ENCODE measurements at places on chromosomes 5 and 9.

GRCh38 chr9:110947491-110948044 is 90.7 kb downstream of the LPAR1 start:
- DNase-seq = no peak

DNA sequence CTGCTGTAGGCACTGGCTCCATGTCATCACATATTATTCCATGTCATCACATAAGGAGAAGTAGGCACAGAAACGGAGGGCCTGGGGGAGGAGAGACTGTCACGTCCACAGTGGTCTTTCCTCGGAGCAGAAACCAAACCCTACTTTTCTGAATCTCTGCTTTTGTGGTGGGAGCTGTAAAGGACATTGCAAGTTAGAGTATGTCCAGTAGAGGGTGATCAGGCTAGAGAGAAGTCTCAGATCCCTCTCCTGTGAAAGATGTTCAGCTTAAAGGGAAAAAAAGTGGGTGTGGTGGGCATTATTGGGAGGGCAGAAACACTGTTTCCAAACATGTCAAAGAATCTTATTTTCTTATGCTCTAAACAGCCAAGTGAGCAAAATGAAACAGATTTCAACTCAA is 19.4 kb upstream of the FBP2 start:
- no peak for DNase-seq

DNA sequence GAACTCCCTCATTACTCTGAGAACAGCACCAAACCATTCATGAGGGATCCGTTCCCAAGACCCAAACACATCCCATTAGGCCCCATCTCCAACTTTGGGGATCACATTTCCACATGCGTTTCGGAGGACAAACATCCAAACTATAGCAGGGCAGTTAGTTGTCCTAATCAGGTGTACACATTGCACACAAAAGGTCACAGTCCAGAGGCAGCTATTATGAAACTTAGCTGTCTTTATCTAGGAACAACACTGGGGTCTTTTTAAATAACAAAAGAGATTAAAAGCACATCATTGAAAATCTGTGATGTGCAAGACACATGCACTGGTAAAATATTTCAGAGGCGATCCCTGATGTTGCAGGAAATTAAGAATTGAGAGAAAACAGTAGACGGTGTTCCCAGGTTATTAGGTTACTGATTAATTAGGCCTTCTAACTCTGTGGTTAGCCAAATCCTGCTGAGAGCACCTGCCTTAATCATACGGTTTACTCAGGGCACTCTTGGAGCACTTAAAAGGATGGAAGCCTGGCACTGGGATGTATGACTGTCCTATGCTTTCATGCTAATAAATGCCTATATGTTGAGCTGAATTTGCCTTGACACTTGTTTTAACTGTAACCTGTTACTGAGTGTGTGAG is 1574.5 kb upstream of the WWC1 start:
- DNase-seq = peak; percentile 28

GRCh38 chr5:150700246-150700593 is 642 bp downstream of the RBM22 start:
- DNase-seq = no peak

DNA sequence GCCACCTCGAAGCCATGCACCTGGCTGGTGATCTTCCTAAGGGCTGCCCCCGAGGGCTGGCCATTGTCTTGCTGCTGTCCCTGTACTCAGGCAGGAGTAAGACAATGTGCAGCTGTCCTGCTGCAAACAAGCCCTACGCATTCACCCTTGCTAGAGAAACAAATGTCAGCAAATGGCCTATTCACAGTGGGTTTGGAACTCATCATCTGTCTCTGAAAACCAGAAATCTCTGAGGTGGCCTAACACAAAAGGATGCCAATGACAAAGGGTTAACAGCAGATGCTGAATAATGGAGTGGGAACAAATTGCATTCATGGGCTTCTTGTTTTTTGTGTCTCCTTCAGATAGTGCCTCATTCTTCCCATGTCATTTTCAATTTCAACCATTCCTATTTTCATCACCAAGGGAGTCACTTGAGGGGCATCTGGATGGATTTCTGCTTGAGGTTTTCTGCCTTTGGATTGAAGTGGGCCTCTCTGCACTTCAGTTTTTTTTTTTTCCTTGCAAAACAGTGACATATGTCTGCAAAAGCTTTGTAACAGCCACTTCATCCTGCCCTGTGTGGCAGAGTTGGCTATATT is 261.6 kb upstream of the VLDLR start:
- peak; percentile 14 for DNase-seq

DNA sequence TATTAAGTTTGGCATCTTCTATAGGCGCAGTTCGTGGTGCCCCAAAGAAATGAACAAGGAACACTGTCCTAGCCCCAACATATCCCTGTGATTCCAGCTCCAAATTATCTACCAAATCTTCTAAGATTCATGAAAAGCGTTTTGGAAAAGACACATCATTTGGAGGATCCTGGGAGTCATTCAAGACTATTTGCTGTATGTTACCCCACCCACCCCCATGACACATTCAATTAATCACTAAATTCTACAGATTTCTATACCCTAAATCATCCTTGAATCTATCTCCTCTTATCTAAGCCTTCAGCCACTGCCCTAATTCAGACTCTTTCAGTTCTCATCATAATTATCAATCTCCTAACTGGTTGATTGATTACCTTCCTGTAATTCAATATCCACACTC is 5.5 kb upstream of the RUSC2 start:
- no peak for DNase-seq

- no peak for DNase-seq
These were observed 8.9 kb downstream of the SLC9A3 start for GRCh38 chr5:515273-515836.

GRCh38 chr5:36438765-36439561 is 137.3 kb upstream of the RANBP3L start:
- DNase-seq = no peak

GRCh38 chr5:151596828-151597539 is 5.9 kb upstream of the FAT2 start:
- no peak for DNase-seq

DNA sequence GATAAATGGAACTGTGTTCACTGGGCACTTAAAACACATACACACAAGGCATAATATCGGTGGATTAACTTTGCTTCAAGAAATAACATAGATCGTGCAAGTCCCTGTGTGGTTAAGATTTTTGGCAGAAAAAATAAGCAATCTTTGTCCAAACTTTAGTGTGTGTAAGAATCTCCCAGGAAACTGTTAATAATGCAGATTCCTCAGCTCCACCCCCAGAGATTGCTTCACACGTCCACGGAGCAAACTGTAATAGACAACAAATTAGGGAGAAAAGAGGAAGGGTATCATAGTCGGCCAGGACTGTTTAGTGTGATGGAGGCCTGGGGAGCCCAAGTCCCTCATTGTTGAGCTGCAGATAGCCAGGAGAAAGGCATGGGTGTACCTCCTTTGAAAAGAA is 84.8 kb downstream of the PJA2 start:
- DNase-seq = no peak

- no peak for DNase-seq
These were observed 61.8 kb downstream of the PRKACG start for GRCh38 chr9:68951879-68952659.

DNA sequence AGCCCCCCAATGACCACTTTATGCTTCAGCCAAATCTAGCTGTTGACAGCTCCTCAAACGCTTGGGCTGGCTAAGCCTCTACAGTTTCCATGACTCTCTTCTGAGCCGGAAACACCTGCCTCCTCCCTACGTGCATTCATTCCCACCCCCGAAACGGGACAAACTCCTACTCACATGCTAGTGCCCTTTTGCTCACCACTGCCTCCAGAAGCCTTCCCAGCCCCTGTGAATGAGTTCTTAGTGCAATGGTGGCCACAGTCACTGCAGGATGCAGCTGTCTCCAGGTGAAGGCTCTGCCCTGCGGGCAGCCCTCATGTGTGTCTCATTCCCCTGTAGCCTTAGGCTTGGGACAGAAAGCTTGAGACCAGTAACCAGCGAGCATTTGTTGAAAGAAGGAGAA is 68.8 kb upstream of the DAB2IP start:
- DNase-seq = no peak

- no peak for DNase-seq
These were observed 62.8 kb upstream of the TBC1D2 start for GRCh38 chr9:98318041-98318790.

- DNase-seq = no peak
These were observed 79.6 kb upstream of the RNU6ATAC start for GRCh38 chr9:134243778-134244467.

GRCh38 chr5:9176641-9177040 is 369.2 kb downstream of the SEMA5A start:
- DNase-seq = no peak

Measured in NCI-H1092 (cell line).